ENCODE measurements at places on chromosomes 11 and 22.

DNA sequence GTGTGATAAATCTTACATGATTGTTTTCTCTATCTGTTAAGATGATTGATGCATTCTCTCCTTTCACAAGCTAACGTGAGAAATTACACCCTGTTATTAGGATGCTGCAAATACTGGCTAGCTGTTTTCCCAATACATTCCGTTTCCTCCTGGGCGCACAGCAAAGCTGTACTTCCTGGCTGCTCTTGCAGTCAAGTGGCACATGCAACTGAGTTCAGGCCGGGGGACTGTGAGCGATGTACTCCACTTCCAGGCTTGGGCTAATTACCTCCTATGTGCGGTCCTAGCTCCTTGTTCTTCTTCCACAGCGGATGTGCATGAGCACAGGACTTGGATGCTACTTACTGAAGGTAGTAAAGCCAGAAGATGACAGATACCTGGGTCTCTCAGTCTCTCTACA is 234.9 kb upstream of the SESN3 start:
- no peak for DNase-seq

DNA sequence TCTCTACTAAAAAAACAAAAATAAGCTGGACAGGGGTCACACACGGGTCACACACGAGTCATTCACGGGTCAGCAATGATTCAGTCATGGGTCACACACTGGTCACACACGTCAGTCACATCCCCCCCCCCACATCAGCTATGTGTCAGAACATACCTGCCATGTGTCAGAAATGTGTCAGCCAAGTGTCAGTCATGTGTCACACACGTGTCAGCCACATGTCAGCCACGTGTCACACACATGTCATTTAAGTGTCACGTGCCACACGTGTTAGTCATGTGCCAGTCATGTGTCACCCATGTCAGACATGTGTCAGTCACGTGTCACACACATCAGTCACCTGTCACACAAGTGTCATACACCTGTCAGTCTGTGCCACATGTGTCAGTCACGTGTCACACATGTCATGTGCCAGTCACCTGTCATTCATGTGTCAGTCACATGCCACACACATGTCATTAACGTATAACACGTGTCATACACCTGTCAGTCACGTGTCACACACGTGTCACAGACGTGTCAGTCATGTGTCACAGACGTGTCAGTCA is 28.7 kb upstream of the MMP20 start:
- no peak for DNase-seq

DNA sequence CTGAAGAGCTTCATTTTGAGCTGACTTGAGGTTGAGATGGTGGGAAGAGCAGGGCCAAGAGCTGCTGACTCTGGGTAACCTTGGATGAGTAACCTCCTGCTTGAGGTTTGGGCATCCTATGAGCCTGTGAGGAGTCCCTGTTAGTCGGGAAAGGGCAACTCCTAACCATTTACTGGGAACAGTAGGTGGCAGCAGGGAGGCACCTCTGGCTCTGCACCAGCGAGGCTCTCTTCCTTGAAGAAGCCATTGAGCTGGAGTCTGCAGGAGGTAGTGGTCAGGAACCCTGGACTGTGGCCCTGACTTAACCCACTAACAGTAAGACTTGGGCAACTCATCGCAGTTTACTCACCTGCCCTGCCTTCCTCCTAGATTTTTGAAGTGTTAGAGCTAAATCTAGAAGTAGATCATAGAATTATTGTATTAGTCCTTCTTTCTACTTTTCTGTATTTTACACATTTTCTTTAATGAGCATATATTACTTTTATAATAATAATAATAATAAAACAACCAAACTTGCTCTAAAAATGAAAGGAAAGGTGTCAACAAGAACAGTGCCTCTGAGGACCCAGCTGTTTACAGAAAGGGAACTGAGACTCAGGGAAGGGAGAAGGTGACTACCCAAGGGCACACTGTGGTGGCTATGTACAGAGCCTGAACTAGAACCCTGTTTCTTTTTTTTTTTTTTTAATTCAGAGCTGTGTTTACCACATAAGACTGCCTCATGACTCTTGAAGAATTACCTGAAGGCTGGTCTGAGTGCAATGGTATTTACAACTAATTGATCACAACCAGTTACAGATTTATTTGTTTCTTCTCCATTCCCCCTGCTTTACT is 47.5 kb downstream of the MEI1 start:
- peak; percentile 73 for DNase-seq

- DNase-seq: peak; percentile 11
These were observed 87.0 kb downstream of the CSNK2A3 start for GRCh38 chr11:11265994-11266606.

- no peak for DNase-seq
These were observed 3.0 kb downstream of the MN1 start for GRCh38 chr22:27798511-27799014.

GRCh38 chr11:77127920-77128691 is at the start of gene MYO7A:
Gene MYO7A, plus strand, starts transcription at chr11:77128246. Its CDS starts 2,389 bp downstream, at chr11:77130635.
- DNase-seq: no peak

DNA sequence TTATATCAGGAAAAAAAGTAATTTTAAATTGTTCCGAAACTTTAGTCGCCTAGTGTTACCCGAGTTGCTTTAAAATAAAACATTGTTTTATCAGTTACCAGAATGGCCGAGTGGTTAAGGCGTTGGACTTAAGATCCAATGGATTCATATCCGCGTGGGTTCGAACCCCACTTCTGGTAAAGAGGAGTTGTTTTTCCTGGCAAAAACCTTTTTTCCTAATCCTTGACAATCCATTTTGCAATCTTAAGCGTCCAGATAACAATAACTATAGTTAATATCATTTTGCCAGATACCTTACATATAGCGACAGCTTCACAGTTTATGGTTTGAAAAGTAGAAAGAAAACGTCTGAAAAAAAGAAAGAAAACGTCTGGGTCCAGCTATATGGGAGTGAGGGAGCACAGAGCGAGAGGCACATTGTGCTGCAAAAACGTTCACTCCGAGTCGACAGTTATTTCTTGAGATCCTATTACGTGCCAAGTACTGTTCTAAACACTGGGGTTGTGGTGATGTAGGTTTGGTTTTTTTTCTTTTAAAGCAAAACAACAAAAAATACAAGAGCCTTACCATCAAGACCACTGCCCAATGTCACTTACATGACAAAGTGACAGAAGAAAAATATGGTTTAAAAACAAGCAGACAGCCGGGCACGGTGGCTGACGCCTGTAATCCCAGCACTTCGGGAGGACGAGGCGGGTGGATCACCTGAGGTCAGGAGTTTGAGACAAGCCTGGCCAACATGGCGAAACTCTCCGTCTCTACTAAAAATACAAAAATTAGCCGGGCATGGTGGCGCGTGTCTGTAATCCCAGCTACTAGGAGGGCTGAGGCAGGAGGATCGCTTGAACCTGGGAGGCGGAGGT is 40.6 kb downstream of the OR4D9 start:
- peak; percentile 81 for DNase-seq
